T-helper 17 cell (primary cell): ENCODE measurements at places on chromosomes 5 and 9.

- DNase-seq, result no peak
These were observed 62.1 kb downstream of the CEMIP2 start for GRCh38 chr9:71706176-71706575.

GRCh38 chr9:105330201-105330600, 85.8 kb downstream of the SLC44A1 start:
- DNase-seq, result no peak

- no peak for DNase-seq
These were observed 7.1 kb downstream of the ANP32B start for GRCh38 chr9:97990259-97990658.

GRCh38 chr5:150236313-150236712, 46.5 kb downstream of the SLC6A7 start:
- no peak for DNase-seq

GRCh38 chr5:28215091-28215490, 1176.7 kb upstream of the CDH9 start:
- no peak for DNase-seq

DNA sequence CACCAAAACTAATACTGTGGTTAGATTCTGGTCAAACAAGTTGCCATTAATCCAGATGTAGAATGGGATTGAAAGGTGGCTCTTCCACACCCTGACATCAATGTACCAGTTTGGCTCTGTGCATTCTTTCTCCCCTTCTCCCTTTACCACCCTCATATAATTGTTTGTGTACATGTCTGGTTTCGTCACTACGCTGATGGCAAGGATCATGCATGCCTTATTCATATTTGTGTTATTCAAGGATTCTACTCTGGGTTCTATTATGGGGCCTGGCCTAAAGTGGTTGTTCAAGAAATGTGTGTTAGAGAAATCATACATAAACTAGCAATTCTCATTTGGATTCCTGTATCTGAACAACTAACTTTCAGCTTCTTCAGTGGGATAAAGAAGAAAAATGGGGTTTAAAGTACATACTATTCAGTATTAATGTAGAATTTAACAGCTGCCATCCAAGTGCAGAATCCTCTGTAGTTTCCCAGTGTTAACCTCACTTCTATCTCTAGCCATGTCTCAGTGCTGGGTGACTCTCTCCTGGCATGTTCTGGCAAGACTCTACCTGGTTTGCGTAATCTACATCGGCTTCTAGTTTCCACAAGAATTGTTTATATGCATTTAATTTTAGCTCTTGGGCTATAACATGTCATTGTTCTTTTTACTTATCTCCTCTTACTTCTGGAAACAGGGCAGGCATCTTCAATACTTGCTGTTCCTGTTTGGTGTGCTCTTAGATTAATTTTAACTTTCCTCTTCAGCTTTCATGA, 27.9 kb upstream of the CDKN2B start:
- no peak for DNase-seq

- DNase-seq, result no peak
These were observed 93.9 kb downstream of the MAPKAP1 start for GRCh38 chr9:125613141-125613540.

- DNase-seq, result no peak
These were observed 1012.5 kb upstream of the SEMA6A start for GRCh38 chr5:117587111-117587510.

- DNase-seq, result no peak
These were observed 185.6 kb upstream of the DMRT1 start for GRCh38 chr9:655875-656274.

- no peak for DNase-seq
These were observed 55.8 kb downstream of the NSG2 start for GRCh38 chr5:174101195-174101730.

- no peak for DNase-seq
These were observed 2.2 kb downstream of the SGCD start for GRCh38 chr5:156329171-156329611.

- no peak for DNase-seq
These were observed 225.0 kb downstream of the KCTD16 start for GRCh38 chr5:144395704-144396103.

DNA sequence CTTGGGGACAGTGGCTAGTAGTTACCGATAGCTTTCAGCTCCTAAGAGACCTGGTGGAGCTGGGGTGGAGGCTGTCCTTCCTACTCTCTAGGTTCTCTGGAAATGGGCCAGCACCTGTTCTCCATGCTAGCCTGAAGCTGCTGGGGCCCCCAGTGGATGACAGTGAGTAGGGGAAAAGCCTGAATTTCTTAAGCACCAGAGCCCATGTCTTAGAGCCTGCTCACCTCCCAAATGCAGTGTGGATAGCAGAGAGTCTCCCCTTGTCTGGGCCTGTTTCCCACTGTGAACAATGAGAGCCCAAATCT, 105.8 kb downstream of the DAB2IP start:
- no peak for DNase-seq

DNA sequence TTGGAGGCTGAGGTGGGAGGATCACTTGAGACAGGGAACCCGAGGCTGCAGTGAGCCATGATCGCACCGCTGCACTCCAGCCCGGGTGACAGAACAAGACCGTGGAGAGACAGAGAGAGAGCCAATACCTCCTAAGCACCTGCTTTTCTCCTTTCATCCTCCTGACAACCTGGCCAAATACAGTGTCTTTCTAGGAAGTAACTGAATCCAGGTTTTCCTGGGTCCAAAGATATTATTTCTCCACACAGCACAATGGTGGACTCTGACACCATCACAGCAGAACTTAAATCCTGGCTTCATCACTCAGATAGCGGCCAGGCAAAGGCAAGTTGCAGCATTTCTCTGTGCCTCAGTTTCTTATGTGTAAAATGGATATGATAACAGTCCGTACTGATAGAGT, 21.9 kb downstream of the DUSP1 start:
- DNase-seq, result no peak

DNA sequence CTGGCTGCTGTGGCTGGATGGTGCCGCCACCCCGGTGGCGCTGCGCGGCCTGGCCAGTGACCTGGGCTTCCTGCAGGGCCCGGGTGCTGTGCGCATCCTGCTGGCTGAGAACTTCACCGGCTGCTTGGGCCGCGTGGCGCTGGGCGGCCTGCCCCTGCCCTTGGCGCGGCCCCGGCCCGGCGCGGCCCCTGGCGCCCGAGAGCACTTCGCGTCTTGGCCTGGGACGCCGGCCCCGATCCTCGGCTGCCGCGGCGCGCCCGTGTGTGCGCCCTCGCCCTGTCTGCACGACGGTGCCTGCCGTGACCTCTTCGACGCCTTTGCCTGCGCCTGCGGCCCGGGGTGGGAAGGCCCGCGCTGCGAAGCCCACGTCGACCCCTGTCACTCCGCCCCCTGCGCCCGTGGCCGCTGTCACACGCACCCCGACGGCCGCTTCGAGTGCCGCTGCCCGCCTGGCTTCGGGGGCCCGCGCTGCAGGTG, 17.5 kb downstream of the CRB2 start:
- DNase-seq, result no peak

DNA sequence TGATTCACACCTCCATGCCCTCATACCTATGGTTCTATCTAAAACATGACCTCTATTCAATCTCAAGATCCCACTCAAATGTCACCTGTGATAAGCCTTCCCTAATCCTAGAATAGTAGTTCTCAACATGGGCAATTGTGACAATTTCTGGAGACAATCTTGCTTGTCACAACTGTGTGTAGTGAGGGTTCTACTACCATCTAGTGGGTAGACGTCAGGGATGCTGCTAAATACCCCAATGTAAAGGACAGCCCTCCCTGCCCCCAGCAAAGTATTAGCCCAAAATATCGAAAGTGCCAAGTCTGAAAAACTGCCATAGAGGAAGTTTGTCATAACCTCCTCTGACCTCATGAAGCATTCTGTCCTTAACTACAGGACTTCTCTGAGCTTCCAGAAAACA, 32.0 kb downstream of the TBCA start:
- DNase-seq, result no peak

DNA sequence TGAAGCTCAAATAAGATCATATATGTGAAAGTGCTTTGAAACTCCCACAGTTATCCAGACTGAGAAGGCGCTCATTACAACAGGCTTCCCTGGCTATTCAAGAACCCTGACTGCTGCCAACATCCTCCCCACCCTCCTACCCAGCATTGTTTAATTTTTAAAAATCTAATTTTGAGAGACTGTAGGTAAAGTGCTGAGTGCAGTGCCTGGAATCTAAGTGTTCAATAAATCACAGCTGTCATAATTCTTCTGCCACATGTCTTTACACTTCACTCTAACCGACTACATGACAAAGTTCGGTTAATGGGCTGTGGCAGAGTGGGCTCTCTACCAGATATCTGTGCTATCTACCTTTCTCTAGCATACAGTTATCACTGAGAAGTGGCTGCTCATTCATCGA, 255.6 kb upstream of the C9orf72 start:
- no peak for DNase-seq

DNA sequence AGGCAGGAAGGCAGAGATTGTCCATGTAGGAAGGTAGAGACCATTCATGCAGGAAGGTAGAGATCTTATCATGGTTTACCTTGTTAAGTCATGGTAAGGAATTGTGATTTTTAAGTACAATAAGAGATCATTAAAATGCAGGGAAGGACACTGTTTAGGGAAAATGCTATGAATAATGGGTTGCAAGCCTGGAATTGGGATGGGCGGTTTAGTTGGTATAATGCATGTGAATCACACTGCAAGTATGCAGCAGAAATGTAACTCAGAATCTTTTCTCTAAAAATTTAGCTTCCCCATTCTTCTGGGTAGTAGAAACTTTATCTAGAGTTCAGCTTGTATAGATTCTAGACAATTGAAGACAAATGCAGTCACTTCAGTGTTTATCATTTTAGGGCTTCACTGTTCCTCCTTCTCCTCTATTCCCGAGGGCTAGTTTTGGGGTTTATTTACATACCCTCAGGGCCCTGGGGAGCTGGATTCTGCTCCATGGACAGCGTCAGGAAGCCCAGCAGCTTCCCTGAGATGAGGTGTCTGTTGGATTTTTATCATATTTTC, 212.0 kb downstream of the SREK1 start:
- DNase-seq, result no peak

GRCh38 chr5:163135849-163136248, 301.5 kb upstream of the CCNG1 start:
- DNase-seq, result no peak

- DNase-seq, result no peak
These were observed 6.9 kb downstream of the PROP1 start for GRCh38 chr5:177988989-177989625.

DNA sequence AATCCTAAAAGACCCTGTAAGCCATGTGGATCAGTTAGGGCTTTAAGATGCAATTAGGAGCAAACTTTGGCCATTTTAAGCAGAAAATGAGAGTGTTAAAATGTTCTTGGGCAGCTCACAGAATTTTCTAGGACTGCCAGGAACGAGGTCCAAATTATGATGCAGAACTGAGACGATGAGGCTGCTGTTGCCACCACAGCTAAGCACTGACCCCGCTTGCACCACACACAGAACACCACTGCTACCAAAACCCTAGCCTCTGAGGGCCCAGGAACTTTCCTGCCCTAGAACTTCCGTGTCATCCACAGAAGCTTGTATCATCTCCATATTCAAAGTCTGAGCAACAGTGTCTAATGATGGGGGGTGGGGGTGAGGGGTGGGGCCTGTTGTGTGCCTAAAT, 41.0 kb upstream of the PCSK1 start:
- no peak for DNase-seq

DNA sequence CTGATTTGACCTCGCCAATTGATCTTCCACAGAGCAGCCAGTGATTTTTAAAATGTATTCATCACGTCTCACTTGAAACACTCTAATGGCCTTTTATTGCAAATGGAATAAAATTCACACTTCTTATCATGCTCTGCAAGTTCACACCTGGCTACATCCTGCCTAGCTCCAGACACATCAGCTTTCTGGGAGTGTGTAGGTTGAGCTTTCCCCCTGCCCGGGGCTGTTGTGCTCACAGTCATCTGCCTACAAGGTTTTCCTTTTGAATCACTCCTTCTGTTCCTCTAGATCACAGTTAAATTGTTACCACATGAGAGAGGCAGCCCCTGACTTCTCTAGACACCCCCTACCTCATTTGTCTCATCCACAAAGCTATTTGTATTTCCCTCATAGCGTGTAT, 674.5 kb downstream of the PRELID2 start:
- no peak for DNase-seq

- no peak for DNase-seq
These were observed 18.1 kb downstream of the CNTFR start for GRCh38 chr9:34571481-34571810.

DNA sequence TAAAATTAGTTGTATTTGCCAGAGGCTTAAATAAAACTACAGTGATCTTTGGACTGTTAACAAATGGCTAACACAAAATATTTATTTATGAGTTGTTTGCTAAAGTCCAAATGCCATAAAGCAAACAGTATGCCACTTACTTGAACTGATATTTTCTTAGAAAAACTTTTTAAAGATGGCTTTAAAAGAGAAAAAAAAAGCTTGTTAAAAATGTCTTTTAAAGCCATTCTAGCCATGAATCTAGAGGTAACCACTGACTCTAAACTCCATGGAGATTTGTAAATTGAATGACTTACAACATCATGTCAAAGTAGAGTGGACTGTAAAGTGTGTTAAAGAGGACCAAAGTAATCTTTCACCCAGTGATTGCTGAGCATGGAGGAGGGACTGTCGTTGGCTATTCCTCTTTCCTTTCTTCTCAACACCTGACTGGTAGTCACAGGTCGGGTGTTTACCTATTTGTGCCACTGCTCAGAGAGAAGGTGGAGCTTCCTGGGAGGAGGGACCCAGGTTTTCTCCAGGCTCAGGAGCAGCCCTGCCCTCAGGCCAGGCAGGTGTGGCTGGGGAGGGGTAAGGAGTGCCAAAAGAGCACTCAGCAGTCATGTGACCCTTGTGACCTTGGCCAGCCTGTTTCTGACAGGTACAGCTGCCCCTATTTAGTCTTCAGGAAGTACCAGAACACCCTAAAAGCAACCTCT, 69.1 kb upstream of the TJP2 start:
- DNase-seq, result no peak

DNA sequence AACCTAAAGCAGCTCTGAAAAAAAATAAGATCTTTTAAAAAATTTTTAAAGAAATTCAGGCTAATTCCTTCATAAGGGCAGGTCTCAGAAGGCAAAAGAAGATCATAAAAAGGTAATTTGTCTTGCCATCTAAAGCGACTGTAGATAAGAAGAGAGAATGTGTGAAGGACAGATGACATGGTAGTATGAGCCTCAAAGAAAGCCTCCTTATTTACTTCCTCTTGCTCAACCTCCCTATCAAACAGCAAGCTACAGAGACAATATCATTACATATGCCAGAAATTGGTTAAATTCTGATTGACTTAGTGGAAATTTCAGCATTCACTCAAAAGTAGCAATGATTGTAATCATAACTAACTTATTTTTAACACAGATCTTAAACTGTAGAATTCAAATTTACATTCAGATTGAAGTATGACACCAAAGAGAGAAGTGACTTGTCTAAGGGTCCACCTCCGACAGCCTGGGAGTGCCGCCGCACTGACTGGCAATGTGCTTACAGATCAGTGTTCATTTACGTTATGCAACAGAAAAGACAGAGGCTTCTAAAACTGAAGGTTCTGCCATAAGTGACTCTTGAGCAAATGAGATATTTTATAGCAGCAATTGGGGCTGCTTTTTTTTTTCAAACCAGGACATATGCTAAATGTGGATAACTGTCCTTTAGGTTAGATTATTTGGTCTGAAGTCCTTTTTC, 132.0 kb downstream of the CEMIP2 start:
- no peak for DNase-seq
